ENCODE measurements at places on chromosomes 7 and 10. TPM values are rescaled to one million over a fixed set of nuclear protein-coding genes. Genes with fewer than 3 reads are reported as not detected.

GRCh38 chr10:20890009-20890408 lies 7.1 kb downstream of the NEBL start:
- no peak for DNase-seq

Gene SPAM1
- not detected for total RNA-seq

DNA sequence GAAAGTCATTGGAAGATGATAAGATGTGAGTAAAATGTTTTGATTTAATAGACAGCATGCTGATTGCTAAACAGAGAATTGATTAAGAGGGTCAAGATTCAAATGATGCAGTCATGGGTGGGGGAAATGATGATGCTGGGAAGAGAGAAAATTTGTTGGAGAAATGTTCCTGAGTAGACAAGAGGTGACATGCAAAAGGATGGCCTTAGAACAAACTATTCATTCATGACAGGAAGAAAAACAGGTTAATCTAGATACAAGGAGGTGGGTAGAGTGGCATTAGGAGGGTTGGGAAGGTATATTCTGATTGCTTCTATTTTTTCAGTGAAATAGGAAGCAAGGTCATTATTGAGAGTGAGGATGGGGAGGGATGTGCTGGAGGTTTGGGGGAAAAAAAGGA lies 146.7 kb downstream of the SEM1 start:
- DNase-seq, result no peak

GRCh38 chr7:75033064-75033463 lies 40.5 kb downstream of the RCC1L start:
- DNase-seq, result peak; percentile 75

DNA sequence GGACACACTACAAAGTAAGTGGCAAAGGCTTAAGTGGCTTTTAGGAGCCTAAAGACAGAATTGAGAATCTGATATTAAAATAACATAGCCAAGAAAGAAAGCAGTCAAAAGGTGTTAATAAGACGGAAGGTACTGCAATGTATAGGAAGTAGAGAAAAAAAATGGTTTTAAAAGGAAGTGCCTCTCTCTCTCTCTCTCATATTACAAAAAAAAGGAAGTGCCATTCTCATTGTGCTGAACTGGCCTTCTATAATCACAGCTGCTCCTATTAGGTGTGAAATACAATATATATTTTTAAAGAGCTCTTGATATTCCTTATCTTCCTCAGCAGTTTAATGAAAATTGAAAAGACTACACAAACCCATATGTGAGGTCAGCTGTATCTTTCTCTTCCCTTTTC lies 199.4 kb upstream of the NPVF start:
- no peak for DNase-seq

Gene SMO
- total RNA-seq, result 61.2 TPM

Measured in H1 (cell line).